ENCODE measurements at places on chromosomes 2 and 18.

DNA sequence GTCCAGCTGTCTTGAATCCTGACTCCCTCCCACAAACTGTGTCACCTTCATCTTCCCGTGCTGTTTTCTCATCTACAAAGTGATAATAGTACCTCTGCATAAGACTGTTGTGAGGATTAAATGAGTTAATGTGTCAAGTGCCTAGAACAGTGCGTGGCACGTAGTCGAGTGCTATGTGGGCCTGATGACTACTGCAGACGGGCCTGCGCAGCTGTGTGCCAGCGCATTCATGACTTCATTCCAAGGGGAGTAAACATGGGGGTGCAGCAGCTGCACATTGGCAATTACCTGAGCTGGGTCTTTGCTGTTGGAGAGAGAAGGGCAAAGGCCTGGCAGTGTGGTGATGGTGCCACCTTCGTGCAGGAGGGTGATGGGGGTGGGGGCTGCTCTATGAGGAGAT lies 5.0 kb downstream of the TEX44 start:
- DNase-seq, result no peak

GRCh38 chr2:105788670-105789290 lies 44.1 kb downstream of the NCK2 start:
- DNase-seq, result no peak

GRCh38 chr2:219662566-219662965 lies 35.1 kb downstream of the SLC4A3 start:
- DNase-seq, result peak; percentile 6

DNA sequence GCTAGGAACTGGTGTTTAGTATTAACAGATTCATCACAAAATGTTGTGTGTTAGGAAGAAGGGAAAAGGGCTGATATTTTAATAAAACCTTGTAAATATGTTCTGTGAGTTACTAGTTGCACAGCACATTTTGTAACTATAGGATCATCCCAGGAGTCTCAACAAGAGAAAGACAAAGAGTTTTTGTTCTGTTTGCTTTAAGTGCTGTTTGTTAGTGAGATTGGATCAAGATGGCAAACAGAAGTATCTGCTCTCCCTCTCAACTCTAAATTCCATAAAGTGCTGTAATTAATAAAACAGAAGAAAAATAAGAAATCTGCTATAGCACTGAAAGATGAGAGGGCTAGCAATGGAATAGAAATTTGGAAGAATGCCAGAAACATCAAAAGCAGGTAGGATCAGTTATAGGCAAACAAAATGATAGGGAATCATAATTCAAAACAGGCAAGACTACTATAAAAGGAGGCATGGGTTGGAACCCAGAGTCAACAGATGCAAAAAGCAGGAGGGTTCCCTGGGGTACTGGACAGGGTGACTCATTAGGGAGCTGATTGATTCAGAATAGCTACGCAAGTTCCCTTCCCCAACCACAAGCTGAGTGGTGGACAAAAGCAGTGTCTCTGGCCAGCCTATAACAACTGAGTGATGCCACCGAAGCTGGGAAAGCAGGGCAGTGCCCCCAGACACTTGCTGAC lies 75.8 kb downstream of the DYNC1I2 start:
- DNase-seq, result no peak

DNA sequence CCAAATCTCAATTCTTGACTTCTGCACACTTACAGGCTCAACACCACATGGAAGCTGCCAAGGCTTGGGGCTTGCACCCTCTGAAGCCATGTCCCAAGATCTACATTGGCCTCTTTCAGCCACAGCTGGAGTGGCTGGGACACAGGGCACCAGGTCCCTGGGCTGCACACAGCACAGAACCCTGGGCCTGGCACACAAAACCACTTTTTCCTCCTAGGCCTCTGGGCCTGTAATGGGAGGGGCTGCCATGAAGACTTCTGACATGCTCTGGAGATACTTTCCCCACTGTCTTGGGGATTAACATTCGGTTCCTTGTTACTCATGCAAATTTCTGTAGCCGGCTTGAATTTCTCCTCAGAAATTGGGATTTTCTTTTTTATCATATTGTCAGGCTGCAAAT lies 29.9 kb downstream of the SP9 start:
- DNase-seq, result no peak

DNA sequence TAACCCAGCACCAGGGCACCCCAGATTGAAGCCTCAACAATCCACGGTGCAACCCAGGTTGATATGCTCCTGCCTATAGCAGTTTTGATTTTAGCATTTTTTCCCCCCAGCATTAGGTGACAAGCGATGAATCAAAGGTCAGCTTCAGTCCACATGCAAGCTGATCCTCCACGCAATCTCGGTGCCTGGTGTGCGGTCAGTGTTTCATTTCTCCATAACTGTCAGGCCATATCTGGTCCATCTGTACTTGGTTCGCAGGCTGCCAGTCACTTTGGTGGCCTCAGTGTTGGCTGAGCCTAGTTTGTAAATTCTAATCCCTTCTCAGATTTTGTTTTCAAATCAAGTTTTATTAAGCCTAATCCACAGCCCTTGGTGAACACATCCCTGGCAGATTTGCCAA lies 30.2 kb downstream of the KCNG3 start:
- DNase-seq, result no peak

DNA sequence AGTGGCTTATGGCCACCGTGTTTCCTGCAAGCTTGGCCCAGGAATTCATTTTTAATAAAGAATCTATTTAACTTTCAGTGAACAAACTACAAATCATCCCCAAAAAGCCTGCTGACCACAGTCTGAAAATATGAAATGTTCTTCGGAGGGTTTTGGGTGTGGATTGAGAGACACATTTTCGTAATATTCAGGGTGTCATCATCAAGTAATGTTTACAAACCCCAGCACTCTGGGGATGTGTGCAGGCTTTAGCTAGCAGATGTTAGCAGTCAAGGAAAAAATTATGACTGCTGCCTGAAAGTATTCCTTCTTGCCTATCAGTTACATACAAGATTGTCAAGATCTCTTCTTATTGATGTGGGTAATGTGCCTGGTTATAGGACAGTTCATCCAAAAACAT lies 143.9 kb upstream of the FN1 start:
- no peak for DNase-seq

- no peak for DNase-seq
Measured at GRCh38 chr2:6819668-6820067, 46.0 kb downstream of the CMPK2 start.

DNA sequence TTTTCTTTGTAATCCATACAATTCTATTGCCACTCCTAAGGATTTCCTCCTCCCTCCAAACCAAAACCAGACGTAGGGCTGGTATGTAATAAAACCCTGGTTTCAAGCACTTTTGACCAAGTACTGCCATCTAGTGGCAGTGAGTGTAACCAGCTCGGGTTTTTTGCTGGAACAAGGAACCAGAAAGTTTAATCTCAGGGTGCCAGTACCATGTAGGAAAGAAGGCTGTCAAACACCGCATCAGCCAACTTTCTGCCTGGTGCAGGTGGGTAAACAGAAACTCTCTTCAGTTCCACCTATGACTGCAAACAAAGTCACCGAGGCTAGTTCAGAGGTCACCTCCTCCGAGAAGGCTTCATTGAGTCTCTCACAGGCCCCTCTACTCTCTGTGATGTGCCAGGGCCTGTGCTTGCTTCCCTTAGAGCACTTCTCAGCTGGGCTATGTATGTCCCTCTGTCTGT lies 10.2 kb upstream of the THNSL2 start:
- peak; percentile 83 for DNase-seq

GRCh38 chr2:64607381-64608304 lies 46.1 kb downstream of the SERTAD2 start:
- no peak for DNase-seq

GRCh38 chr2:100928235-100928634 lies 73.9 kb upstream of the RPL31 start:
- no peak for DNase-seq

DNA sequence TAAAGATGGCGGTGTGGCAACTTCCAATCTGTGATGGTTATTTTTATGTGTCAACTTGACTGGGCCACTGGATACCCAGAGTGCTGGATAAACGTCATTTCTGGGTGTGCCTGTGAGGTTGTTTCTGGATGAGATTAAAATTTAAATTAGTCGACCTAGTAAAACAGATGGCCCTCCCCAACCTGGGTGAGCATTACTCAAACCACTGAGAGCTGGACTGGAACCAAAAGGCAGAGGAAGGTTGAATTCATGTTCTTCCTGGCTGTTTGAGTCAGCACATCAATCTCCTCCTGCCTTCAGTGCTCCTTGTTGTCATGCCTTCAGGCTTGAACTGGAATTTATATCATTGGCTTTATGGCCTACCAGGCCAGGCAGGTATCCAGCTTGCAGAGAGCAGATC lies 190.8 kb upstream of the RGPD4 start:
- DNase-seq, result no peak

DNA sequence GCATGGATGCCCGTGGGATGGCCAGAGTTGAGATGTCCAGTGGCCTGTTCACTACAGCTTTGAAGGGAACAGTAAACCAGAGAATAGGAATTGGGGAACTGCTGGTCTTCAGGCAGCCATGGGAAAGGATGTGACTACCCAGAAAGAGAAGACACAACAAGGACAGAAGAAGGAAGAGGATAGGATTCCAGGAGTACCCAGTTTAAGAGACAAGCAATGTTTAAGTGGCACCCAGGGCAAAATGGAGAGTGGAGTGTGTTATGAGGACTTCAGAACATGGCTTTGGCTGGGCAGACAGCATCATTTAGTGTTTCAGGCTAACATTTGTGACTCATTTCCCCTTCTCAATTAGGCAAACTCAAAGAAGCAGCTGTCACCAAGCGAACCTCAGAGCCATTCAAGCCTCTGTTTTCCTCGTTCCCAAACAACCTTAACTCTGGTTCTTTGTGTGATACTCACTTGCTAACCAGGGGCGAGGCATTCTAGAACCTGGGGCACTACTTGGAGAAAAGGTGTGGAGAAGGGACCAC lies 4.0 kb upstream of the FAM124B start:
- no peak for DNase-seq

DNA sequence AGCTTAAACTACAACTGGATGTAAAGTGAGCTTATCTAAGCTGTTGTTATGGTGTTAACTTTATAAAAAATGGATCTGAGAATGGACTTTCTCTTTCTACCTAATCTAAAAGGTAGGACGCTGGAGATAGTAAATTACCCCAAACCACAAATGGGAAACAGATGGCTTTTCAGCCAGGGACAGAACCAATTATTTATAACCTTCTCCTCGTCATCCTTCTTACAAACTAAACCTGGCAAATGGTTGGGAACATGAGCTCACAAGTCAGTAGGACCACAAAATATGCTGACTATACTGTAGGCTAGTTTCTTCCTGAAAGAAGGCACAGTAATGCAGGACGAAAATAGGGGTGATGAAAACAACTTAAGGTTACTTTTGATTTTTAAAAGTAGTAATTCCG lies 32.7 kb upstream of the ZDBF2 start:
- no peak for DNase-seq

DNA sequence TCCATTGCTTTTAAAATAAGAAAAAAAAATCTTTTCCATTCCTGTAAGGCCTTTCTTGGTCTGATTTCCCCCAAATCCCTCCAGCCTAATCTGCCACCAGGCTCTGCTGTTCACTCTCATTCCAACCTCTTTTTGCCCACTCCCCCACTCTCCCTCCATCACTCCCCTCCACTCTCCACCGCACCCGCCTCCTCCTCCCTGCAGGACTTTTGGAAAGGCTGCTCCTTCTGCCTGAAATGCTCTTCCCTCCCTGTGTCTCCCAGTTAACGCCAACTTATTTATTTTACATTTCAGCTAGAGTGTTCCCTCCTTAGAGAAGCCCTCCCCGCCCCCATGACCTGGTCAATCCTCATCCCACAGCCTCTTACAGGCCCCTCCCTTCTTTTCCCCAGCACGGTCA lies 4.7 kb upstream of the WNT6 start:
- DNase-seq, result no peak

DNA sequence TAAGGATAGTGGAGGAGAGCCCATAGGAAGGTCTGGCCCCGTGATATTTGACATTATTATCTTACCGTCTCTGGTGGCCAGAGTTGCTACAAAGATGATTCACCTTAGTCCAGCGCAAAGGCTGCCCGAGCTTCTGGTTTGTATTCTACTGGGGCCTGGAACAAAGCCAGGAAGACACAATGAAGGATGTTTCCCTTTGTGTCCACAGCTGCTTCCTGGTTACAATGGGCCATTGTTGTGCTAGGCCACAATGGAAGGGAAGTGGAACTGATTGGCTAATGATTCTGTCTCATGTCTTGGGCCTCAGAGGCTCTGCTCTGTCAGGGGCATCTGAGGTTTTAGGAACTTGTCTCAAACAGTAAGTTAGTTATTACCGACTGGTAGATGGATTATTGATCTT lies 132.2 kb downstream of the TDRD15 start:
- no peak for DNase-seq

GRCh38 chr2:67281101-67281500 lies 116.0 kb upstream of the ETAA1 start:
- no peak for DNase-seq

DNA sequence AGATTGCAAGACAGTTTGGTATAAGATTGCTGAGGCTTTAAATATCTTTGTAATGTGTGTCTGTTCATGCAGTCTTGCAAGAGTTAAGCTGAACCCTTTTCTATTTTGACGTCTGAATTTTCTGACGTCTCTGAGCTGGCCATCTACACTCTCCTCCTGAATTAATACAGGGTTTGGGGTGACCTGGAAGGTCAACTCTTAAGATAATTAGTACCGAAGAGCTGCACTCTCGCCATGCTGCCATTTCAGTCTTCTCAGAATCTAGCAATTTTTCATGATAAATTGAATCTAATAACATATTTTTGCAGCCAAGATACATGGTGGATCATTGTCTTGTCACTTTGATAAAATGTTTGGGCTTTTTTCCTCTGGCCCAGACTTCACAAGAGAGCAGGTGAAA lies 1245.2 kb upstream of the CELF4 start:
- no peak for DNase-seq

- no peak for DNase-seq
Measured at GRCh38 chr2:18297534-18298058, 262.9 kb downstream of the RDH14 start.

DNA sequence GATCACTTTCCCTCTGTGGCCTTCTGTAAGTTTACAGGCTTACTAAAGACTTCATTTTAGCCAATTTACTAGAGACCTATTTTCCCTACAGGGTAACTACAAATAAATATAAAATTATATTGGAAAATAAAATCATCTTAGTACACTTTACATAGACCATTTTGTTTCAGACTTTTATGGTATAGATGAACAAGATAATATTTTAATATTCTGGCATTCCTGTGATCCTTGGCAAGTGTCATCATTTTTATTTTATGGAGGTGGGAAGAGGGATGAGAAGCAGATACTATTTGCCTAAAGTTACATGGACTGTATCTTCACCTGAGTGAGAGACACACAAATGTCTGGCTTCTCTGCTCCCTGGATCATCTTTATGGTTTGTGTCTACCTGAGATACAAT lies 149.6 kb upstream of the CWC22 start:
- no peak for DNase-seq

GRCh38 chr2:231752061-231752460 lies 29.0 kb downstream of the PDE6D start:
- DNase-seq, result no peak

GRCh38 chr2:207506426-207506825 lies 23.3 kb upstream of the CREB1 start:
- no peak for DNase-seq

GRCh38 chr18:79007440-79007839 lies 27.8 kb downstream of the SALL3 start:
- DNase-seq, result no peak
